ENCODE measurements at places on chromosomes 2 and 18. TPM values are rescaled to one million over a fixed set of nuclear protein-coding genes. Genes with fewer than 3 reads are reported as not detected.

TRIB2 gene
- total RNA-seq, result 73.6 TPM

CABYR gene
- total RNA-seq, result 9.5 TPM

ECEL1 gene
- total RNA-seq, result 43.9 TPM

- DNase-seq, result no peak
These were observed 36.9 kb upstream of the KLF11 start for GRCh38 chr2:10006236-10007161.

GRCh38 chr2:102686479-102687439 is 67.4 kb downstream of the SLC9A2 start:
- no peak for DNase-seq

GRCh38 chr2:147603876-147604275 is 241.0 kb upstream of the ACVR2A start:
- no peak for DNase-seq

DNA sequence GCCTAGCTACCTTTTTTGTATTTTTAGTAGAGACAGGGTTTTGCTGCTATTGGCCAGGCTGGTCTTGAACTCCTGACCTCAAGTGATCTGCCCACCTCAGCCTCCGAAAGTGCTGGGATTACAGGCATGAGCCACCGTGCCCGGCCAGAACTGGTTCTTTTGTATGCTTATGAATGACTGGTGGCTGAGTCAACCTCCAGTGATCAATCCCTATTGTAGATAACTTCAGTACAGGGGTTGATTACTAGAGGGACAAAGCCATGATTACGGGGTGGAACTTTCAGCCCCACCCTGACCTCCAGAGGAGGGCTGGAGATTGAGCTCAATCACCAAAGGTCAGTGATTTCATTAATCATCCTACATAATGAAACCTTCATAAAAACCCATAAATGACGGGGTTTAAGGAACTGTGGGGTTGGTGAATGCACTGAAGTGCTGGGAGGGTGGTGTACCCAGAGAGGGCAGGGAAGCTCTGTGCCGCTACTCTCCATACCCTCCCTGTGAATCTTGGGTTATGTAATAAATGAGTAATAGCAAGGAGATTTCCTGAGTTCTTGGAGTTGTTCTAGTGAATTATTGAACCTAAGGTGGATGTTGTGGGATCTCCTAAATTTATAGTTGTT is 281.8 kb upstream of the CXCR4 start:
- no peak for DNase-seq

AQP4 gene
- total RNA-seq, result not detected

B3GNT2 gene
- 7.7 TPM for total RNA-seq

DNA sequence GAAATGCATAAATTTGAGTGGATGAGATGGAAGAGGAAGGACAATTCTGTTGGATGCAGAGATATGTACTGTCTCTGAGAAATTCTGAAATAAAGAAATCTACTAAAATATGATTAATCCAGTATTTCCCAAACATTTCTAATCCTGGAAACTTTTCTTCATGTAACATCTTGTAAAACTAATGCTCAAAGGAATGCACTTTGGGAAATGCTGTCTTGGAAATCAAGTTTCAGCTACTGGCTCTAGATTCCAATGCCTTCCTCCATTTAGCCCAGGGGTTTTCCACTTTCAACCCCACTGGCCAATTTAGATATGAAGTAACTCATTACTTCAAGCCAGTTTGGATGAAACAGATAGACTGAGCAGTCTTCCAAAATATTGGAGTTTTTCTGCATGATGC is 355.1 kb downstream of the TXNL1 start:
- DNase-seq, result no peak

RAB3GAP1 gene
- total RNA-seq, result 30.7 TPM

KCNF1 gene
- 1.1 TPM for total RNA-seq

- no peak for DNase-seq
These were observed 450.8 kb downstream of the EIPR1 start for GRCh38 chr2:2926858-2927175.
